Fibroblast of lung (primary cell): ENCODE measurements at places on chromosomes 7 and 10.

GRCh38 chr7:93923296-93923695 is 1.8 kb downstream of the GNG11 start:
- no peak for DNase-seq

DNA sequence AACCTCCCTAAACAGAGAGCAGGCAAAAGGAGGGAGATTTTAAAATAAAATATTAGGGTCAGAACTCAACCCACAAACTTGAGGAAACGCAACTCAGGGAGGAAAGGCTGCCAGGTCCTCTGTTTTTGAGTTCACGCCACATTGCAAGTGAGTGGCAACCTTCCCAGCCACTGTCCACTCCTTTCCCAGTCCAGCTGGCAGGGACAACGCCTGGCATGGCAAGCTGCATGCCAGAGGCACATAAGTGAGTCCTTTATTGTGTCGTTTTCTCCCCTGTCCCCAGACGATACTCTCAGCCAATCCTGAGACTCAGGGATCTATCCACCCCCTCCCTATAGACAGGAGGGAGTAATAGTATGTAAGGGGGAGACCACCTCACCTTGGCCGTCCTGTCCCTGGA is 22.4 kb downstream of the FBXW4 start:
- no peak for DNase-seq

- peak; percentile 99 for DNase-seq
Measured at GRCh38 chr10:34319197-34319846, 495.8 kb downstream of the PARD3 start.

- DNase-seq: peak; percentile 69
Measured at GRCh38 chr7:18041191-18041590, 13.5 kb upstream of the PRPS1L1 start.

GRCh38 chr7:98872328-98872924 is 2.6 kb upstream of the TMEM130 start:
- DNase-seq: no peak

DNA sequence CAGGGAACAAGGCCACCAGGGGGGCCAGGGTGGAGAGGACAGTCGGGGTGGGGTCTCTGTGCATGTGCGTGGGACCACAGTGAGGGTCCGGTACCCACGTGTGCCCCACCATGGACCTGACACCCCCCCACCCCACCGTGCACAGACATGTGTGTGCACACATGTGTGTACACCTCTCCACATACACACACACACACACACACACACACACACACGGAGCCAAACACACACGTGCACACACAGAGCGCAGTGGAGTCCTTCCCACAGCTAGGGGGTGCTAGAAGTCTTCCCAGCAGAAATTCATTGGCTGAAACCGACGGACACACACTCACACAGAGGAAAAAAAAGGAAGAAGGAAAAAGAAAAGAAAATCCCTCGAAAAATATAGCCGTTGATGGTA is 42.8 kb upstream of the GNA12 start:
- DNase-seq: peak; percentile 78

DNA sequence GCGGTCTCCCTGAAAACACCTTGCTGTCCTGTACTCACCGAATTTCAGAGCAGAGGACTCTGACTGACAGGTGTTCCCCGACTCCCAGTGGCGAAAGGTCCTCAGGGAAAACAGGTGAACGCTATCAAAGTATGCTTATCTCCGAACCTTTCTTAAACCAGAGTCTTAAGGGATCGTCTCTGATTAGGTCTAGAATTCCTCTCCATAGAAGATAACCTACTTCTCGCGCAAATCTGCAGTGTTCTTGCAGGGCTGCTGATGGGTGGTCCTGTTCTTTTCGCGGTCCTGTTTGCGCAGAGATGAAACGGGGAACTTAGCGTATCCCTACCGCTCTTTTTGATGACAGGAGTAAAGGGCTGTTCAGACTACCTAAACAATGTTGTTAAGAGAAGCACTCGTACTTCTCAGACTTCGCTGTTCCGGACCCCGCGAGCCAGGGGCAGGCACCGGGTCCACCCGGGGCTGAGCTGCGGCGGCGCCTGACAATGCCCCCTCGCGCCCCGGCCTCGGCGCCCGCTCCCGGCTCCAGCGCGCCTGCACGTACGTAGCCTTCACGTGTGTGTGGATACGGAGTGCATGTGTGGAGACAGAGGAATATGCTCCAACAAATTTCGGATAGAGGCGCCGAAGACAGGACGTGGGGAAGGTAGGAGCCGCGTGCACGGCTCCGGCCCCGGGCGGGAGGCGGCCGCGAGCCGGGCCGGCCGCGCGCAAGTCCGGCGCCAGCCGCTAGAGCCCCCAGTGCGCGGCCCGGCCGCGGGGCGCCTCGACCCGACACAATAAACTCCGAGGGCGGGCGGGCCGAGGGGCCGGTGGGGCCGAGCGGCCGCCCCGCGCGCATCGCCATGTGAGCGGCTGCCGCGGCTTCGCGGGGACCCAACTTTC is 766 bp upstream of the ZMYND11 start:
- peak; percentile 33 for DNase-seq

DNA sequence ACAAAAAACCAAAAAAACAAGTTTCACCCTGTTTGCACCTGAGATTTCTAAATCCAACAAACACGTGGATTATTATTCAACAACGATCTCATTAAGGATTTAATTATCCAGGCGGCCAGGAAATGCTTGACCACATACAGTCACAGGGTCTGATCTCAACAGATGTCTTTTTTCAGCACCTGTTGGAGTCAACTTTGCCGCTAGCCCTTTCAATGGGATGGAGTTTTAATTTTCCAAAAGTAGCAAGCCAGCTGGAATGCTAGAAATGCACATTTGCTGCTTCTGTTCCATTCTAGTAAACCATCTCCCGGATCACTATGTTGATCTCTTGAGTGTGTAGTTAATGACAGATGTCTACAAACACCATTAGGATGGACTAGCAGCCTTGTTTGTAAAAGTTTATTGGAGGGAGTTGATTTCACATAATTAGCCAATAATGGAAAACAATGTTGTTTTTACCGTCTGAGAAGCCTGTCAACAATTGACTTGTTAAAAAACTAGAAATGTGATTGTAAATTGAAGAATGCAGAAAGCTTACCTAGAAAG is 64.2 kb upstream of the DKK1 start:
- DNase-seq: no peak

GRCh38 chr10:103676851-103677417 is 178.4 kb downstream of the SH3PXD2A start:
- DNase-seq: peak; percentile 99
